Stimulated activated CD4-positive, alpha-beta T cell treated with anti-CD3 and anti-CD28 coated beads, Interleukin-1b, Interleukin-23, amount 100 ng/mL, for 4 hours (primary cell): ENCODE measurements at places on chromosomes 7 and 10.

DNA sequence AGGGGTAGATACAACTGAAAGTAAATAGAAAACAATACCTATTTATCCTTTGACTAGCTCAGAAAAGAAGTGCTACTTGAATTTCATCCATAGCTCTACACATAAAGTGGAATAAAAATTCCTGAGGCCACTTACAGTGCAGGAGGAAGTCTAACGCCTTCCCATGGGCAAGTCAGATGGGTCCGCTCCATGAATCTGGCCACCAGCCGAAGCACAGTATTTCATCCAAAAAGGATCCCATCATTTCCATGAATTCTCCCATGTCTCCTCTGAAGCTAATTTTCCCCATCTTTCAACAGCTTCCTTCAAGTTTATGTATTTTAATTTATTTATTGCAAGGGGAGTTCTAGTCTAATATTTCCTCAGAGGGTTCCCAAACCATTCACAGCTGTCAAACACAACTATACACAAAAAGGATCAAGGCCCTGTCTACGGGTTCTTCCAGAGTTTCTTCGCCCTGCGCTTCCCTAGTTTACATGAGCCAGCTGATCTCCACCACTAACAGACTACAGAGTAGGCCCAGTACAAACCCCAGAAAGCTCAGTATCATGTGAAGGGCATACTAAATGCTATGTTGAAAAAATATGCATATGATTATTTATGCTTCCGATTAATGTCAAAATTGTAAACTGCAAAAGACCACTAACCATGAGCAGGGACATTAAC, 184.7 kb downstream of the DOCK4 start:
- no peak for DNase-seq

GRCh38 chr10:6525599-6526165, 54.4 kb downstream of the PRKCQ start:
- no peak for DNase-seq

DNA sequence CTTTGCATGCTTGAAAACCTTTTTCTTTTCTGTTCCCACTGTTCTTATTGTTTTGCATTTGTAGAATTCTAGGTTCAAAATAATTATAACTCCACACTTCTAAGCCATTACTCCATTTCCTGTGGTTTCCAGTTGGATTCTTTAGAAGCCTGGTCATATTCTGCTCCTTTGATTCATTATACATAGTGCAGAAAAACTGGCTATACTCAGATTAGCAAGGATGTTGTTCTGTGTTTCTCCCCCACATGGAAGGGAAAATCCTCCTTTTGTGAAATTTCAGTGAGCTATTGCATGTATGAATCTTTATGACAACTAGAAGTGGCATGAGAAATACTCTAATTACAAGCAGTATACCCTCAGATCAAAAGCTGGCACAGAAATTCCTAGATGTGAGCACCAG, 79.5 kb downstream of the SLC13A1 start:
- no peak for DNase-seq

- DNase-seq: no peak
Observed at GRCh38 chr7:114663502-114663901, 248.9 kb downstream of the FOXP2 start.

GRCh38 chr7:95470452-95470851, 15.3 kb upstream of the ASB4 start:
- no peak for DNase-seq

GRCh38 chr7:28725045-28725642, 233.0 kb downstream of the TRIL start:
- no peak for DNase-seq

DNA sequence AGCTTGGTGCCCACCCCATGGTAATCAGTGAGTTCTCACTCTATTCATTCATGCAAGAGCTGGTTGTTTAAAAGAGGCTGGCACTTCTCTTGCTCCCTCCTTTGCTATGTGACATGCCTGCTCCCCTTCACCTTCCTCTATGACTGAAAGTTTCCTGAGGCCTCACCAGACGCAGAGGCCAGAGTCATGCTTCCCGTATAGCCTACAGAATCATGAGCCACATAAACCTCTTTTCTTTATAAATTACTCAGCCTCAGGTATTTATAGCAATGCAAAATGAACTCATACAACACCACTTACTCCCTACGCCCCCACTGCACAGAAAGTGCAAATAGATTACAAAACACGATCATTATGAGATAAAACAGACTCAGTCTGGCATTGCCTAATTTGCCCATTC, 39.0 kb downstream of the SEC61G start:
- DNase-seq: no peak

GRCh38 chr7:2527505-2528467, 8.2 kb downstream of the LFNG start:
- peak; percentile 52 for DNase-seq

- DNase-seq: no peak
Observed at GRCh38 chr7:113263749-113264148, 145.4 kb upstream of the SMIM30 start.

DNA sequence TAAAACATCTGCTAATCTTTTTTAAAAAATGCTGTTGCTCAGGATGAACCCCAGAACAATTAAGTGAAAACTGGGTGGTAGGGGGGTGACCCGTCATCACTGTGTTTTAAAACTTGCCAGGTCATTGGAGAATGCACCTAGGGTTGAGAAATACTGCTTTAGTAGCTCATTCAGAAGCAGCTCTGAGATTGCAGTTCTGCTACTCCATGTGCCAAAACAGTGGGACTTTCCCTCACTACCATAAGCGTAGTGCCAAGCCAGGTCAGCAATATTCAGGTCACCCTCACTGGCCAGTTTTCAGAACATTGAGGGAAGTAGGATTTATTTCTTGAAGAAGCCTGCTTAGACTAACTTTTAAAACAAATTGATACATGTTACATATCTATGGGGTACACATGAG, 5.2 kb downstream of the STEAP2 start:
- DNase-seq: no peak

GRCh38 chr10:114771749-114772148, 49.8 kb upstream of the FHIP2A start:
- no peak for DNase-seq

GRCh38 chr7:27082171-27082570, 13.6 kb downstream of the HOXA1 start:
- DNase-seq: no peak

DNA sequence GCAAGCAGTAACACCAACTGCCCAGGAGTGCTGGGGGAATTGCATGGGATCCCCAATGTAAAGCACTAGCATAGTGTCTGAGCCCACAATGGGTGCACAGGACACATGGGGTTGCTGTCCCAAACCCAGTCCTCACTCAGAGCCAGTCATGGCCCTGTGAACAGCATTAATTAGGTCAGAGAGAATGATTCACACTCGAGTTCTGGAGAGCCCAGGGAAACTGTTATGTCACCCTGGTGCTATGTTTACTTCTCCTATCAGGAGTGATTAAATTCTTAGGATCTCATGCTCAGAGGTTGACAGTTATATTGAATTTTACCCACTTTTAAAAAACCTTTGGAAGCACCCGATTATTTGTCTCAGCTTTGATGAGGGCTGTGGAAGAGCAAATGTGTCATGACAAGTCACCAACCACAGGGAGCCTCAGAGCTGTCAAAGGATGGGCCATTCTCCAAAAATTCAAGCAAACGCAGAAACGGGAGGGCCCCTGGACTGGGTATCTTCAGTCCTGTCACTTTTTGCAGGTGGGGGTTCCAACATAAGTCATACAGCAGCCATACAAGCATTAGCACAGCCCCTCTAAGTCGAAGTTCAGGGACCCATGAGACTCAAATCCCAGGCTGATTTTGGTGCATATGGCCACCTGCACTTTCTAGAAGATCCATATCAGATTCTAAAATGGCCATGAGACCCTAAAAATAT, 1.3 kb upstream of the RASSF4 start:
- DNase-seq: no peak

DNA sequence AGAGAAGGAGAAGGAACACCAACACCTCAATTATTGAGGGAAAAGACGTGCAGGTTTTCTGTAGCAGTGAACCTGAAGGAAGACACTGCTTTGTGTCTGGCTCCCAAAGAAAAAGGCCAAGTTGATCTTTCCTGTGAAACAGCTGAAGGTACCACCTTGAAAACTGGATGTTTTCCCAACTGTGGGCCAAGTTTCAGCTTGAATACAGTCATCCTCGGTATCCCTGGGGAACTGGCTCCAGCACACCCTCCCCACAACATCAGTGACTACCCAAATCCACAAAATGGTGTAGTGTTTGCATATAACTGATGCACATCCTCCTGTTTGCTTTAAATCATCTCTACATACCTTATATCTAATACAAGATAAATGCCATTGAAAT, 297.0 kb upstream of the PITRM1 start:
- no peak for DNase-seq

GRCh38 chr7:127816354-127817190, 164.6 kb downstream of the SND1 start:
- DNase-seq: no peak

DNA sequence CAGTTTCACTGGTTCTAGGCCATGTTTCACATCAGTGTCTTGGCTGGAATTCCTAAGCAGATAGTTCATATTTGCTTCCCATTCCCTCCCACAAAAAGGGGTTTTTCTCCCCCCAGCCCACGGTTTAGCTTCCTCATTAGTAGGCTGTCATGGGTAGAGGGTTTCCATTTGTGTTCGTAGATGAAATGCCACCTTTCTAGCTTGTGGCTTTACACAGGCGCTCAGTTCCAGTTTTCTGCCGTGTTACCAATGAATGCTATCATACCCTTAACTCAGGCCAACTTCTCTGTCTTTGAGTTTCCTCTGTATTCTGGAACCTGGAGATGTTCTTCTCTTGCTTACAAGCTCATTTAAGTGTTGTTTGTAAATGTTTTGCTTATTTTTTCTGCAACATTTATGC, 26.8 kb downstream of the CALD1 start:
- no peak for DNase-seq

GRCh38 chr7:106415433-106415832, 130.7 kb upstream of the NAMPT start:
- no peak for DNase-seq

DNA sequence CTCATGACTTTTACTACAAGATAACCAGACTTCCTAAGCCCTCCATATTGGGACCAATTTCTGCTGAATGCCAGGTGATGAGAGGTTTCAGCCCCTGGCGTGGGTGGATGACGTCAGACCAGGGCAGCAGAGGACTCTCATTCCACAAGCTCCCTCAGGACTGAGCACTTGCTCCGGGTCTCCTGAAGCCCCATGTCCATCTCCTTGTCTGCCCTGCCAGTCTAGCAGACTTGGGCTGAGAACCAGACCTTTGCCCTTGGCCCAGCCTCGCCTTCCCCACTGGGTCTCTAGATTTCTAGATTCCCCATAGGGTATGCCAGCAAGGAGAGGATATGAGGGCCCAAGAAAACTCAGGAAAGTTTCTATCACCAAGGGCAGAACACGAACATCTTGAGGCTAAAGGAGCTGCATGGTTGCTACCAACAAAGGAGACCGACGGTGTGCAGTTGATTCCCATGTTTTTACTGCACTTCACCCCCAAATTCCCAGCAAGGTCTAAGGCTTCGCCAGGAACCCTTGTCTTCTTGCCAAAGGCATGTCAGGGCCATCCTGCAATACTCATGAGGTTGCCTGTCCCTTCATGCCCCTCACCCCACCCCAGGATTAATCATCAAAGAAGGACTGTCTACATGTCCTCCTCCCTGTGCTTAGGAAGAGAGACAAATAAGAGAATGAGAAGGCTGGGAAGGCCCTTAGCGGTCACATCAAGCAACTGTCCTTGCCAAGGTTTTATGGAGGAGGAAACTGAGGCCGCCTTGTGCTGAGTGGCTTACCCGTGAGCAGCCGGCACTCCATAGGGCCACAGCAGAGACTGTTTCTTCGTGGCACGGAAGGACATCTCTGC, 96.5 kb upstream of the MACROH2A2 start:
- no peak for DNase-seq

DNA sequence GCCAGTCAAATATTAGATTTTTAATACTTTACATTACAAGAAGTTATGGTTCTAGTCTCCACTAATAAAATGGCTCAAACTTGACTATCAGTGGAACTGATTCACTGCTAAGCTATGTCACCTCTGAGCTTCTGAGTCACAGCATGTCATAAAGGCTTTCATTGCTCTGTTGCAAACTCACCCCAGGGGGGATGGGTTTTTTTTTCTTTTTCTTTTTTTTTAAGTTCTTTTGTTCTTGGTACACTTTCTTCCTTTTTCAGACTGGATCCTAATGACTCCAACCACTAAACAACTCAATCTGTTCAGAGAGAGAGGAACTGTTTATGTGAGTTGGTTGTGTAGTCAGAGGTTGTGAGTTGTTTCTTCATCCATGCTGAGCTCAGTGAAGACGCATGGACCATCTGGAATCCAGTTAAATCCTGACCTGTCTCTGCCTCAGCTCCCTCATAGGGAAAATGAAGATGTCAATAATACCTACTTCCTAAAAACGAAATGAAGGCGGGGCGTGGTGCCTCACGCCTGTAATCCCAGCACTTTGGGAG, 11.0 kb downstream of the MYOF start:
- DNase-seq: no peak

GRCh38 chr10:79055100-79055782, 13.5 kb upstream of the ZMIZ1 start:
- no peak for DNase-seq

DNA sequence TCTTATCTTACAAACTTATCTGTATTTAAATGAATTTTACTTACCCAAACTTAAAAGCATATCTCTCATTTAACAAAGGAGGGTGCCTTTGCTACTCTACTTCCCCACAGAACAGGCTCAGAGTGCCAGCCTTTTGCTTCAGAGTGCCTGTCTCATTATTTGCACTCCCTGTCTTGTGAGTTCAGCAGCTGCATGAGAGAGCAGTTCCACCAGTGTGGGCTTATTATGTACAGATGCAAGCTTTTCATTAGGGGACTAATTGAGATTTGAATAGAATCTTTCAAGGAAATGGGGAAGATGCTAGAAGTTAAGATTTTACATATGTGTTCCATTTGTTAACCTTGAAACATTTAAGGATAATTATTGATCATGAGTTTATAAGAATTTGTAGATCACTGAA, 310.2 kb upstream of the LRRN3 start:
- DNase-seq: no peak

DNA sequence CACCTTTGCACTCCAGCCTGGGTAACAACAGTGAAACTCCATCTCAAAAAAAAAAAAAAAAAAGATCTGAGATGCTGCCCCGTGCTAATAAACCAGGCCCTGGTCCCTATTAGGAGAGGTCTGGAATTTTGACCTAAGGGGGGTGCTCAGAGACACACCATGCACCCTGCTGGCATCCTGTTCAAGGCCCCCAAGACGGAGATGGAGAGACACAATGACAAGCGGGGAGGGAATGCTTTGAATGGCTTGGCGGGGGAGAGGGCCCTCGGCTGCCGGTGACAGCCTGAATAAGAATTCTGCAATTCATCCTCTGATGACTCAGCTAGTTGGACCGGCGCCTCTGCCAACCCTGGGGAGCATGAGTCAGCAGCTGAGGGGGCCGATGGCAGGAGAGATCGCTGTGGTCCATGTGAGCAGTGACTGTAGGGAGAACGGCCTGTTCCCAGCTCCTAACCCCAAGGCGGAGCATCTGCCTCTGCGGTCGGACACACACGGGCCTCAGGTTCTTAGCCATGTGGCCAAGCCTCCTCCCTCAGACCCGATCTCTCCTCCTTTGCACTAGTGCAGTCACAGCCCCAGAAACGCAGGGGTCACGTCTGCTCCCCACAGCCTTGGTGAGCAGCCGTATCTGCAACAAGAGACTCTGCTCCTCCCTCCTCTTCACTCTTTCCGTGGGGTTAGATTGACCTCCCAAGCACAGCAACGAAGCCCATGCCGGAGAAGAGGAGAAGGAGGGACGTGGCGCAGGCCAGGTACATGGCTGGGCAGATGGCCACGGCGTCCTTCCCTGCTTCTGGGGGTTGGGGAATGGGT, 14.9 kb downstream of the TRIM56 start:
- peak; percentile 50 for DNase-seq
